ENCODE measurements at places on chromosomes 6 and 20.

DNA sequence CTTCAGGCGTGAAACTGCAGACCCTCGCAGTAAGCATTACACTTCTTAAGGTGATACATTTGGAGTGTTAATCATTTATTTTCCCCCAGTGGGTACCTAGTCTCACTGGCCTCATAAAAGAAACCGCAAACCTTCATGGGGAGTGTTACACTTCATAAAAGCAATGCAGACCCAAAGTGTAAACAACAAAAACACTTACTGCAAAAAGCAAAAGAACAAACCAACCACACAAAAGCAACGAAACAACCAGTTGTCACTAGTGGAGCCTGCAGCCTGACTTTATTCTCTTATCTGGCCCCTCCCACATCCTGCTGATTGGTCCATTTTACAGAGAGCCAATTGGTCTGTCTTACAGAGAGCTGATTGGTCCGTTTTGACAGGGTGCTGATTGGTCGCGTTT lies 23.8 kb downstream of the LY86 start:
- no peak for DNase-seq

GRCh38 chr20:2132461-2132901 lies 30.9 kb downstream of the STK35 start:
- DNase-seq, result no peak

DNA sequence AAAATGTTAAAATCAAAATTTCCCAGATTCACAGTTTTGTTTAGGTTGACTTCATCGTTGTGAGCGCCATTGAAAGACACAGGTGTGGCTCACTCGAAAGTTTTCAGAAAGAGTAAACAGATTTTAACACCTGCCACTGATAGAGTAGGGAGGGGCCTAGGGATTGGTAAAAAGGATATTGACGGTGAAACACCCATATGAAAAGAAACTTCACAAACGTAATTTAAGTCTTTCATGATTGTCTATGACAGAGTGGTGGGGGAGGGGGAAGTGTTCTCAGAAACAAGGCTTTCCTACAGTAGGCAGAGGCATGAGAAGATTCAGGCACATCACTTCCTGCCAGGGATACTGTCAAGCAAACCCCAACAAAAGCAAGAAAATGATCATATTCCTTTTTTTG lies 101.4 kb downstream of the PERP start:
- no peak for DNase-seq

DNA sequence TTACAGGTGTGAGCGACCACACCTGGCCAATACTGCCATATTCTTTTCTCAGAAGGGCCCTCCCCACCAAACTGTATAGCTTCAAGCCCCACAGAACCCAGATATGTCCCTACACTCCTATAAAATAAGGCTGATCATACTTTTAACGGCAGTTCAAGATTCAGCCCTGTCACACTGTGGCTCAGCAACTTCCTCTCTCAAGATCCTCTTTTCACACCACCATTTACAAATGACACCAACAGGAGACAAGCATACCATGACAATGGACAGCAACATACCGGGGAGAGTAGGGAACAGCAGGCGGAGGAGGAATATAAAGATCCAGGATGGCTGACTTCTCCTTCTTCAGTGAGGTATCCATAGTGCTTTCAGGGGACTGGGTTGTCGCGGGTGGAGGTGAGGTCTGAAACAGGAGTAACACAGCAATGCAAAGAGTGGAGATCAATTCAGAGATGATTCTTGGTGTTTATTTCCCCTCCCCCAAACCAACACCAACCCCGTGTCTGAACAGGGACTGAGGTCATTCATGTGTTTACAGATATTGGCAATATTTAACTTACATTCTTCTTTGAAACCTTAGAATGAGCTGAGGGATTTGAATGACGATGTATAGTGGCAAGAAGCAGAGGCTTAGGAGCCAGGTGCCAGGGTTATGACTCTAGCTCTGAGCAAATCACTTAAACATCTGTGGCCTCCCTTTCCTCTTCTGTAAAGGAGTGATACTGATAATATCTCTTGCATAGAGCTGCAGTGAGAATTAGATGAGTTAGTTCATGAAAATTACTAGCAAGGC lies 57.6 kb upstream of the IPCEF1 start:
- no peak for DNase-seq

DNA sequence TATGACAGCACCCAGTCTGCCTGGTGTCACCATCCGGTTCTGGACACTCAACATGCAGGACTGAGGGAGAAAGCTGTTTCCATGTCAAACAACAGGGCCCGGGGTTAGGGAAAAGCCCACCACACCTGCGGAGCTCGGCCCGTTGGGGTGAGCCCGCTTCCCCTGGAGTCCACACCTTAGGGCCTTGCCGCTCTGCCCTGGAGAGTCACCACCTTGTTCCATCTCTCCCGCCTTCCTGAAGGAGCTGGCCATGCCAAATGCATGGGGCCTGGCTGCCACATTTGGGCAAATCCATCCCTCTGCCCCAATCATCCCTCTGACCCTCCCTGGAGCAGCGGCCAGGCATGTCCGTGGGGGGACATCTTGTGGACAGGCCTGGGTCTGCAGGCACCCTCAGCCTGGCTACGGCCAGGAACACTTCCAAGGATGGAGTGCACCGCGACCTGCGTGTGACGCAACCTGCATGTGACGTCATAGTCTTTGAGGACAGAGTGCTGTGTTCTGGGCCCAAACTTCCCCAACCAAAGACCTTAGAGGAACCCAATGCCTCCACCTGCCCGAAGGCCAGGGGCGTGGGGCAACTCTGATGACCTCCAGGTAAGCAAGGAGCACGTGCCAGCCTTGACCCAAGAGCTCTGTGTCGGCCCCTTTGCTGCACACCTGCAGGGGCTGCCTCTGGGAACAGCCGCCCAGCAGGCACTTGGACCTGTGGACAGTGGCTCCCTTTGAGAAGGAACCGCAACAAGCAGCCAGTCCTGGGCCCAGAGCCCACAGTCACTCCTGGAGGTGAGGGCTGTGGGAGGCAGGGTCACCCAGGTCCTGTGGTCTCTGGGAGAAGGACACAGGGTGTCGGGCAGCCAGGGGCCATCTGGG lies 1.7 kb downstream of the CABLES2 start:
- no peak for DNase-seq

DNA sequence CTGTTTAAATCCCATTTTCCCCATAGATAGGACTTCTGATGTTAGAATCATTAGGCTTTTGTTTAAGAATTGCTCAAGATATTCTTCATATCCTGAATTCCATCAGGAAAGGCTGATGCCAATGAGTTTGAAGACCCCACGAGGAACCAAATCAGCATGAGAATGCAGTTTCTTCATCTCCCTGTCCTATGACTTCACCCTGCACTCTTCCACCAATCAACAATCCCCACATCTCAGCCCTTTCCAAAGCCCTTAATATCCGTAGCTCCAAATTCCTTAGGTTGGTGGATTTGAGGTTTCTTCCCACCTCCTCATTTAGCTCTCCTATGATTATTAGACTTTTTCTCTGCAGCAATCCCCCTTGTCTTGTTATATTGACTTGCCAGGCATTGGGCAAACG lies 88.3 kb upstream of the PRND start:
- DNase-seq, result no peak

DNA sequence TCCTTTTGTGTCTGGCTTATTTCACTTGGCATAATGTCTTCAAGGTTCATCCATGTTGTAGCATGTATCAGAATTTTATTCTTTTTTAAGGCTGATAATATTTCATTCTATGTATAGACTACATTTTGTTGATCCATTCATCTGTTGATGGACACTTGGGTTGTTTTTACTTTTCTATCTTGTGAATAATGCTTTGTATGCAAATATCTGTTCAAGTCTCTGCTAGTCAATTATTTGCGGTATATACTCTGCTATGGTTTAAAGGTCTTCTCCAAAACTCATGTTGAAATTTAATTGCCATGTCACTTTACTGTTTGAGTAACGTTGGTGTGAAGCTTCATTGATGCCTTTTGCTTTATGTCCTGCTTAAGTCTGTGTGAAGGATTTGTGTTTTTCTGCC lies 27.5 kb downstream of the ECI2 start:
- no peak for DNase-seq

GRCh38 chr6:395432-396125 lies 4.0 kb downstream of the IRF4 start:
- DNase-seq, result no peak

DNA sequence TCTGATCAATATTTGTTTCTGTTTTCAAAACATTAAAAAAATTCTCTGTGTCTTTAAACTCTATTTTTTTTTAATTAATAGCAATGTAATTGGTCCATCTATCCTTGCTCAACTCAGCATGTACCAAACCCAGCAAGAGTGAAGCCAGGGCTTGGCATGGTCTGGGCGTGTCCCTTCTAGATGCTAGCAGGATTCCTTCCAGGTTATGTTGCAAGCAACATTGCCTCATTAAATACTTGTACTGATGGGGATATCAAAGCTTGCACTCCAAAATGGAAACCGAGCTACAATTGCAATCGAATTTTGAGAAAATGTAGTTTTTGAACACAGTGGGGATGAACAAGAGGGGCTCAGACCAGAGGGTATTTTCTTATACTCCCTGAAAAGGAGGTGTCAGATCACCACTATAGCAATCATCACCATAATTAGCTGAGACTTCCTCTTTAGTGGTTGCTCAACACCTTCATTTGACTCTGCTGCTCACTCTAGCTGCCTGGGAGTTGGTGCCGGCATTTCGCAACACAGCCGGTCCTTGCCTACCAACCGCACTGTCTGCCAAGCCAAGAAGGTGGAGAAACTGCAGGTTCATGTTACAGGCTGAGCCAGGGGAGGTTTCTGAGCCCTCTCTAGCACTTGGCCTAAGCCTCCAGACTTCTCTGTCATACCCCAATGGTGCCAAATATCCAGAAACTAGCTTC lies 67.8 kb upstream of the RALGAPA2 start:
- DNase-seq, result no peak

- DNase-seq, result no peak
These were observed 208.1 kb upstream of the CDYL start for GRCh38 chr6:4568138-4568537.

- no peak for DNase-seq
These were observed 77.1 kb downstream of the TRAM2 start for GRCh38 chr6:52499681-52500236.

DNA sequence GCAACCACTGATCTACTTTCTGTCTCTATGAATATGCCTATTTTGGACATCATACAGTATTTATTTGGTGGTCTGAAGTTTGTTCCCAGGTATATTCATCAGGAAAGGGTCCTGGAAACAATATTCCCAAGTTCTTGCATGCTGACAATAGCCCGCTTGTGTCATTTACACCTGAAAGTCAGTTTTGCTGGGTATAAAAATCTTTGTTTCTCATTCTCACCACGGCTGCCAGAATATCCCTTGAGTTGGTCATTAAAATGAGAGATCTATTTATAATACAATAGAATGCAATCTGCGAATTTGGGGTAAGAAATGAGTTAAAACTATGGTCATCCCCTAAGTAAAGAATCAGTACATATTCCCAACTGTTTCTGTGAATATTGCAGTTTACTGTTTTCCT lies 79.0 kb downstream of the MAN1A1 start:
- no peak for DNase-seq

DNA sequence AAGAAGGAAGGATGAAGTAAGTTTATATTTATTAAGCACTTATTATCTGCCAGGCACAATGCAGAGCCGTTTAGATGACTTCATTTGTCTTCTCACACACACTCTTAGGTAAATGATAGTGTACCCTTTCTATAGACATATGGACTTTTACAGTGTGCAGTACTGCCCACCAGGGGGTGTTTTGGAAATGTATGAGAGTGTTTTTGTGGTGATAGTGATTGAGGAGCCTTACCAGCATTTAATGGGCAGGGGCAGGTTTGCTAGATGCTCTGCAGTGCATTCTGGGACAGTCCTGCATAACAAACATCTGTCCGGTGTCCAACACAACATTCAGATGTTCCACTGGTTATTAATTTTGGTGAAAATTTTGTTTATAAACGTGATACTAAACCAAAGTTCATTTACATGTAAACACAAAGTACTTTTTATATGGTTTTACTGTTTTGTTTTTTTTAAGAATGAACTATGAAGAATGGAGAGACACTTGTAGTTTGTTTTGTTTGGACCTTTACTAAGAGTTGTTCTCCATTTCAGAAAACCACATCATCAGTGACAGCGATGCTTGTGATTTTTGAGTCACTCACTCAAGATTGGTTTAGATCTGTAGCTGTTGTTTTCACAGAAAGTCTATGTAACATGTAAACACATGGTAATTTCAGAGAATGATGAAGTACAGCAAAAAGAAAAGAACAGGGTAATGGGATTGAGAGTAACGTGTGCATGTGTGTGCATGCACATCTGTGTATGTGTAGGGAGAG lies 19.9 kb downstream of the KCNS1 start:
- no peak for DNase-seq

DNA sequence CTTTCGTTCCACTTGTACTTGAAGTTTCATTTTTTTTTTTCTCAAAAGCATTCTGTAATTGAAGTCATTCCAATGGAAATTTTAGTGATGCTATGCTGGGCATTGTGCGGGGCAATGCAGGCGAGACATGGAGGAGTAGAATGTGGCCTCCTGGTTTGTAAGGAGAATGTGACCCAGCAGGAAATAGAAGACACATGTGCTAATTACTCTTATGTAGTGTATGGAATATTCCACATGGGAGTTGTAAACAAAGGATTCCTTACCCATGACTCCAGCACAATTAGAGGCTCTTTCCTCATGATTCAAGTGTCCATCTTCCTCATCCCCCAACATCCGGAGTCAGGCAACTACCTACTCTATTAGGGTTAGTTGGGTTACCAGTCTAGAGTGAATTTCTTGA lies 14.9 kb upstream of the RFPL4B start:
- no peak for DNase-seq

- DNase-seq, result no peak
These were observed 1.4 kb downstream of the HLA-B start for GRCh38 chr6:31355583-31355948.

DNA sequence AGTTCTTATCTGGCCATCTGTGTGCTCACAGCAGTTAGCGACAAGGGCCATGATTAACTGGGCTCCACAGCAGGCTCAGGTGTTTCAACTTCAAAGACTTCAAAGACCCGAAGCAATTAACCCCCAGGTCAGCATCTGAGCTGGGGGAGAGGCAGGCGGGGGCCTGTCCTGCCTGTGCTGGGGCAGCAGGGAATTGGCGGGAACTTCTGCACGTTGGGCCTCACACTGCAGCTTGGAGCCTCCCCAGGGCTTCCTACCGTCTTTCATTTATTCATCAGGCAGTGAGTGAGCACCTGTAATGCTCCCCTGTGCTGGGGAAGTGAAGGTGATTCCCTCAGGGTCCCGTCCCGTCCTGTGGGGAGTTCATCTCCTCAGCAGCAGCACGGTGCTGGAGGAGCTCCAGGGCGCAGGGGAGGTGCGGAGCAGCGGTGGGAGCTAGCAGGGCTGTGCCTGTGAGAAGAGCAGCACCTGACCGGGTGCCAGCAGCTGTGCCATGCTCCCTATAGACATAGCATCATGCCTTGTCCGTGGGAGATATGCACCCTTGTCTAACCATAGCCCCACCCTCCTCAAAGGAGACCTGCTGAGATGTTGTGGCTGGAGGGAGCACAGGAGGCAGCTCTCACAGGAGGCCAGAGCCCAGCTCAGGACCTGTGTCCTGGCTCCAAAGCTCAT lies 51.8 kb upstream of the FRMD1 start:
- DNase-seq, result no peak

- DNase-seq, result no peak
These were observed 76.1 kb downstream of the SLC22A3 start for GRCh38 chr6:160424256-160424655.

GRCh38 chr6:47473791-47474346 lies 3.7 kb upstream of the CD2AP start:
- DNase-seq, result no peak

Measured in stimulated activated CD4-positive, alpha-beta T cell treated with anti-CD3 and anti-CD28 coated beads, Interleukin-4, amount 100 ng/mL, for 24 hours (primary cell).